ENCODE measurements at places on chromosomes 4 and X.

GRCh38 chr4:54687887-54688841 lies 30.4 kb downstream of the KIT start:
- DNase-seq, result peak; percentile 69

GRCh38 chrX:130179170-130179569 lies 7.4 kb downstream of the RAB33A start:
- no peak for DNase-seq

DNA sequence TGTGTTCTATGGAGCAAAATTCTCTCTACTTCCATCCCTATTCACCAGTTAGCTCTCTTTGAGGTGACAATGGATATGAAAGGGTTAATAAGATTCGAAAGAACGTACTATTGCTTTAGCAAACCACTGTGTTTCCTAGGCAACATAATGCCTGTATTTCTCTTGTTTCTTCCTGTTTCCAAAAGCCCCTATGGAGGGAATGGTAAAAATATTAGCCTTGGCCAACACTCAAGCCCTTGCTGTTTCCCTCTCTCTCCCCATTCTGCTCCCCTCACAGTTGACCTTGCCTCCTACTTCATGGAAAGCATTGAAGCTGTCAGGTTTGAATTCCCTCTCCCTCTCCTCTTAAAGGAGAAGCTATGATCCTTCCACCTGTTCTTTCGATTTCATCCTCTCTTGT lies 9.6 kb upstream of the PGRMC1 start:
- peak; percentile 7 for DNase-seq

- DNase-seq, result no peak
Measured at GRCh38 chr4:160142579-160142978, 1039.7 kb downstream of the RAPGEF2 start.

DNA sequence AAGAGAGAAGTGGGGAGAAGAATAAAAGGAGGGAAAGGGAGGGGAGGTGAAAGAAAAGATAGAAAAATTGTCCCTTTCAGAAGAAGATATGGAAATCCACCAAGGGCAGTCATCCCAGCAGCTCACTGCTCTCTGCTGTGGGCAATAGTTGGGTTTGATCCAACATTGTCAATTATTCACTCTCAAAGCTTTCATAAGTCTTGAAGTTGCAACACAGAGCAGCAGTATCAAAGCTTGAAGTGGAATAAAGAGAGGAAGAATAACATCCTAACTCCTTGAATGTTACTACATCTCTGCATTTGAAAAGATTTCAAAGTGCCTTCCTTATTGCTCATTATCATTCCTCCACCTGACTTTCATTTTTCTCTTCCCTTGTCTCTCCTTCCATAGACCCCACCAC lies 62.3 kb upstream of the HHIP start:
- no peak for DNase-seq

DNA sequence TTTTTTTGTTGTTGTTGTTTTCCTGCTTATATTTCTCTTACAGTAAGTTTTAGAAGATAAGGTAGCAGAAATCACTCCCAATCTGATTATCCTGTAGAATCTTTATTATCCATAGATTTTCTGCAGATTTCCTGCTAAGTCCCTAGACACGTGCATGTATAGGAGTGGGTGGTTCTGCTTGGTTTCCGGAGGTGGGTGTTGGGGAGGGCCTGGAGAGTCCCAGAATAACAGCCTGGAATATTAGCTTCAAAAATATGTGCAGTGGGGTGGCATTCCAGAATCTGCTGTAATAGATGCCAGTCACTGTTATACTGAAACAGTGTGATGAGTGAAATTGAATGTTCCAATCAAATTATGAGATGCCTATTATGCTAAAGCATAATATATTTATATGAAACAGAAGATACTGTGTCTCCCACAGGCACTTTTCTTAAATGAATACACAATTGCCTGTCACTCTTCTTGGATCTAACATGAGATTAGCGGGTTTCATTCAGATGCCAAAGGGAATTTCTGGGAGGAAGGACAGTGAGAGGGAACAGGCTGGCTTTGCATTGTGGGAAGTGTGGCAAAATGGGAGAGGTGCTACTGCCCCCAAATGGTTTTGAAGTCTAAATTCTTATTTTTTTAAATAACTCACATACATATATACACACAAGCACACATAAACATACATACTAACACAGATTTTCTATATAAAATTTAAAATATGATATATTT lies 37.6 kb downstream of the C4orf50 start:
- no peak for DNase-seq

GRCh38 chr4:186722796-186723291 lies 812 bp downstream of the FAT1 start:
- DNase-seq, result no peak

- DNase-seq, result no peak
Measured at GRCh38 chr4:65393078-65393477, 277.2 kb downstream of the EPHA5 start.

DNA sequence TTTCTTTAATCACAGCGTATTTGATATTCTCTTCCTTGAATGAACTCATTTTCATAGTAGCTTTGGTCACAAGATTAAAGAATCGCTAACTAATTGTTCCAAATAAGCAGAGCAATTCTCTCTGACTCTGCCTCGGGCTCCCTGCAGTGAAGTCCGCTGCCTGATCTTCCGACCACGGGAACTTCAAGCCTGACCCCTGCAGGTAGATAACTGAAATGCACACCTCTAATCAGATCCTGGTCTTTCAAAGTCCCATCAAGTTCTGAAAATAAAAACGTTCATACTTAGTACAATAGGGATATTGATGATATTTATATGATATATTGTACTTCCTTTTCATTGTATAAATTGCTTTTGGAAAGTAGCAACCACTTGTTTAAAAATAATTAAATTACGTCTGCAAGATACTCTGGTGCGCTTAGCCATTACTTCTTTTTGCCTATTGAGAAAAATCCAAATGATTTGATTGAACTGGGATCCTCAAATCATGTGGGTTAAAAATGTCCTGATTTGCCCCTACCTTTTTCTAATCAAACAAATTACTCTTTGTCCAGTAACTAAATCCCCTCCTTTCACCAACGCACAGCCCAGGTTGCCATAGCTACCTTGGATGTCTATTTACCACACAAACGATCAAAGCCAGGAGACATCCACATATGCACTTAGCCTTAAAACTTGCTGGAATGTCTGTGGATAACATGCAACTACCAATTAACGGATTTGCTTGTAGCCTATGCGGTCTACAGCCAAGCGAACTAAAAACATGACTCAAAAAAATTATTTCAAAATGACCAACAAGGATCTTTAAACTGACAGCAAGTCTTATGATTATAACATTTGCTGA lies 4.2 kb downstream of the MID1 start:
- DNase-seq, result peak; percentile 54

GRCh38 chrX:134685668-134686067 lies 27.4 kb upstream of the PLAC1 start:
- DNase-seq, result no peak

- no peak for DNase-seq
Measured at GRCh38 chr4:30989508-30989907, 269.3 kb downstream of the PCDH7 start.

- no peak for DNase-seq
Measured at GRCh38 chrX:104659005-104659744, 93.2 kb downstream of the IL1RAPL2 start.

- DNase-seq, result no peak
Measured at GRCh38 chrX:153633048-153633447, 14.0 kb upstream of the DUSP9 start.

GRCh38 chrX:130468395-130468923 lies 66.7 kb downstream of the RBMX2 start:
- no peak for DNase-seq

DNA sequence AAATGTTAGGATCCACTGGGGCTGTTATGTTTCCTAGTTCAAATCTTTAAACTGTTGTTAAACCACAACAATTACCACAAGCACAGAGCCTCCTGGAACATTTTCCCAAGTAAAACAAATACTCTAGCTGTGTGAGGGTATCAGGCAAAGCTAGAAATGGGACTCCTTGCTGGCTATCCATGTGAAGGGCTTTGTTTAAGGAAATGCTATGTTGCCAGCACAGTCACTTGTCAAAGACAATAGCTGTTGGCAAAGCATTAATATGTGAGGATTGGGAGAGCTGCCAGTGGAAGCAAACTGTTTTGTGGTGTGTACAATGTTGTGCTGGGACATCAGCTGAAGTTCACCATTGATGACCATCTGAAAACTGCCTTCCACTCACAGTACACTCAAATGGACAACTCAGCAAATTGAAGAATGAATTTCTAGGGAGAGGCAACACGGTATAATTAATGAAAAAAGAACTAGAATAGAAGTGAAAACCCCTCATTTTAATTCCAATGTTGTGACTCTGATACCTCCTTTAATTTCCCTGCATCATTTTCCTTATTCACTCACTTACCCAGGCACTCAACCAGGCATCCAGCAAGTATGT lies 100.8 kb downstream of the ANXA3 start:
- DNase-seq, result no peak

GRCh38 chr4:133484287-133484686 lies 335.2 kb downstream of the PCDH10 start:
- no peak for DNase-seq

GRCh38 chr4:106369456-106370060 lies 980 bp upstream of the GIMD1 start:
- peak; percentile 86 for DNase-seq

GRCh38 chr4:38378478-38378877 lies 285.5 kb upstream of the KLF3 start:
- DNase-seq, result no peak

- peak; percentile 40 for DNase-seq
Measured at GRCh38 chr4:154503598-154503997, 12.0 kb upstream of the DCHS2 start.

DNA sequence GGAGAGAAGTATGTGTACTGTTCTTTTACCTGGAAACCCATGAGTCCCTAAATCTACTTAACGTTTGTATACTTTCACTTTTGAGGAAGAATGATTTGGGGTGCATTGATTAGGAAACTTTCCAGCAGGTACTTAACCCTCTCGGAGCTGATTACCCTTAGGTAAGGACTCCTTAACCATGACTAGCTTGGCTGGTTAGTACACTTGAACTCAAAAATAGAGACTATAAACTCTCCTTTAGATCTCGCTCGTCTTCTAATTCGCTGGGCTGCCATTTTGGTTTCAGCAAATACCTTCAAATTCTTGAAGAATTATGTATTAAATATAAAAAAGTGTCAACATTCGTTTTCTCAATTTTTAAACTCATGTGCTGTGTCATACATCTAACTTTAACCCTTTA lies 2.0 kb downstream of the USP9X start:
- DNase-seq, result peak; percentile 26

DNA sequence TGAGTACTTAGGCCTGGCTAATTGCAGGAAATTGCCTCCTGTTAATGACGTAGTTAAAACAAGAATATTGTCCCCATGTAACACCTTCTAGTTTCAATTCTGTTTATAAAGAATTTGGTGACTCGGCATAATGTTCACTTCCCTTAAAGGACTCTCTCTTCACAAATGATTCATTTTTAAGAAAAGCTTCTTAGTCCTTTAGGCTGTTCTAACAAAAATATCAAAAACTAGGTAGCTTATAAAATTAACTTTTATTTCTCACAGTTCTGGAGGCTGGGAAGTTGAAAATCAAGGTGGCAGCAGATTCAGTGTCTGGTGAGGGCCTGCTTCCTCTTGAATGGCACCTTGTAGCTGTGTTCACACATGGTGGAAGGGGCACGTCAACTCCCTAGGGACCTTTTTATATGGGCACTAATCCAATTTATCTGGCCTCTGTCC lies 23.8 kb downstream of the COL25A1 start:
- DNase-seq, result no peak

- peak; percentile 37 for DNase-seq
Measured at GRCh38 chr4:113823291-113823659, 61.7 kb upstream of the CAMK2D start.

DNA sequence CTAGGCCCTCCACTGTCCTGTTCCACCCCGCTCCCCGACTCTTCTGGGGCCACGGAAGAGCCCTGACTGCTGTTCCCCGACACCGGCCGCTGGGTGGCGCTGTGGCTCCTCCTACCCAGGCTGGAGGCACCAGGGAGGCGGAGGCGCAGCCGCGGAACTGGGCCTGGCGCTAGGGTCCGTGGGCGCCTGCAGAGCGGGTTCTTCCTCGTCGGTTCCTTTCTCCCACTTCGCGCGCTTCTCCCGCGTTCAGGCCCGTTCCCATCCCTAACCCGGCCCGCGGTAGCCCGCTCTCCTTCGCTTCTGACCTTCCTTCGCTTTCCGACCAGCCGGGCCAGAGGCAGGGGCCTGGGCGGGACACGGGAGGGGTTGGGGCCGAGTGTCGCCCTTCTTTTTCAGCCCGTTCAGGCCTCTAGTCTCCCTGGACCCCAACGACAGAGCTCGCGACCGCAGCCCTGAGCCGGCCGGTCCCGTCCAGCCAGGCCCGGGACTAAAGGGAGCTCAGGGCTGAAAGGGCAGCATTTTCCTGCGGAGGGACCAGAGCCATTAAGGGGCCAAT lies 34.3 kb downstream of the NALF2 start:
- DNase-seq, result peak; percentile 51

DNA sequence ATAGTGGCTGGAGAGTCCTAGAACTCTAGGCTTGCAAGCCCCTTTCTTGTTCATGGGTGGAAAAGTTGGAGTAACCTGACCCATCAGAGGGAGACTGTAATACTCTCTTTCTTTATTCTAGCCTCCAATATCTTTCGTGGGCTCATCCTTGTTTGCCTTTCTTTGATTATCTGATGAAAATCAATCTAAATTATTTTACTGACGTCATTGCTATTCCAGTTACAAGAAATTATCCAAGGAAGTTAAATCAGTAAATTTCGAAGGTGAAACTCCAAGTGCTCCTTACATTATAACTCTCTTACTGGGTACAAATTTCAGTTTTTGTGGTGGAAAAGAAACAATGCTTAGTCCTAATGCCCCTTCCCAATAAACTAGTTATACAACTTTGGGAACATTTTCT lies 412.9 kb downstream of the IDS start:
- no peak for DNase-seq

- no peak for DNase-seq
Measured at GRCh38 chrX:130999360-130999759, 58.8 kb upstream of the ARHGAP36 start.

DNA sequence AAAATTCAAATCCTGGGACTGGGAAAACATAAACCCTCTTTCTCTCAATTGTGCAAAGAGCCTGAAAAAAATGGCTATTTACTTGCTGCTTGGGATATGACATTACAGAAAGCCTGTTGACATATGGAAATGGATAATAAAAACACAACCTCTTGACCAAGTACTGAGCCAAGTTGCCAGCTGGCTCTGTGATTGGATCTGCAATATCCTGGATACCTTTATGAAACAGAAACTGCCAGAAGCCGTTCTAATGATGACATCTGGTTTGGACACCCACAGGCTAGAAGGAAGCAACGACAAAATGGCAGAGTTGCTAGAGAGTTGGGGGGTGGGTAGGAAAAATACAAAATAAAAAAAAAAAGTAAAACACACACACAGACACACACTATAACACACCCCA lies 481.4 kb downstream of the FAT4 start:
- no peak for DNase-seq

DNA sequence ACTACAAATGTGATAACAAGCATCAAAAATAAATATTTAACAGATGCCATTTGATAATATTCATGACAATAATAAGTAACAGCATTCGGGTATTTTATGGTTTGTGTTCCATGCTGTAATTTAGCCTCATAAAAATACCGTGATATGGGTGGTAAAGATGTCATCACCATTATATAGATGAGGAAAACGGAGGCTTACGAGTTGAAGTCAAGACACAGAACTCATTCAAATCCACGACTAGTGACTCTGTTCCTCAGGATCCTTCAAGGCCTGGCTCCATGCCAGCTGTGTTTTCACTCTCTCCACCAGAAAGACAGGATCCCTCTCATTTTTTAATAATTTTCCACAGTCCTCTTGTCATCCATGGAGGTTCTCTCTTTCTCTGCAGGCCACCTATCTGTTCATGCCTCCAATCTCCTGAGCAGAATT lies 94.5 kb downstream of the APBB2 start:
- DNase-seq, result no peak

- no peak for DNase-seq
Measured at GRCh38 chr4:56892691-56893090, 15.0 kb upstream of the REST start.

Measured in hematopoietic multipotent progenitor cell treated with erythropoietin and hydrocortisone succinate and interleukin-3 and kit ligand, for 6 days (in vitro differentiated cells).